ENCODE measurements at places on chromosomes 5 and 9.

GRCh38 chr5:59779453-59779852, 114.1 kb downstream of the PDE4D start:
- no peak for DNase-seq

GRCh38 chr5:168165977-168166376, 125.5 kb upstream of the WWC1 start:
- DNase-seq, result no peak

DNA sequence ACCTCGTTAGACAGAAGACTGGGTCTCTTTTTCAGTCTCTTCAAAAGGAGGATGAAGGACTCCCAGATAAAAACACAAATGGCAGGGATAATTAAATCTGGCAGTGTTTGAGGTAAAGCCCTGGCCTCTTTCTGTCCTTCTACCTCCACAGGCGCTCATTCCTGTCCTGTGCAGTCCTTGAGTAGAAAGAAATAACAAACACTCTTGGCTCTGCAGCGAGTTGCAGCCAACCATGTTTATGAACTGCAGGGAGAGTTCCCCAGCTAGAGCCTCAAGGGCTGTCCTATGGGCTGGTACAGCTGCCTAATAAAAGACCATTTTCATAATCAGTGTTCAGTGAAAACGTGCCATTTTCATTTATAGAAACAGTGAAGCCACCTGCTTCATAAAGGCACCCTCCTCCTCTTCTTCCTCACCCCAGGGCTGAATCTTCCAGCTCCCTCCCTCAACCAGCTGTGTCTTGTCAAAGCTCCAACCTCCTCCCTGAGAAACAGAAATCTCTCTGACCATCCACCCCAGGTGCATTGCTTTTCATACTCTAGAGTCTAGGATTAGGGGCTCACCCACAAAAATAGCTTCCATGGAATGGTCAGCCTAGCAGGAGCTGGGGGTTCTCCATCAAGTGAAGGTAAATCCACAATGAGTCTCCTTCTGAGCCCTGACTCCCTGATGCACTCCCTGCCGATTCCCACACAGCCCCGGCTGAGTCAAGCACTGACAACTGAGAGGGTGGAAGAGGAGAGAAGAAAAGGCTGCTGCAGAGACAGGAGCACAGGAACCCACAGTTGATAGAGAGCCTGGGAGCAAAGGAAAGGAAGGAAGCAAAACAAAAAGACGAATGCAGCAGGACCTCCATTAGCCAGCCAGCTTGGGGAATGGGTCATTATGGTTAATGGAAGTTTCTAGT, 150.7 kb downstream of the CMYA5 start:
- DNase-seq, result no peak

DNA sequence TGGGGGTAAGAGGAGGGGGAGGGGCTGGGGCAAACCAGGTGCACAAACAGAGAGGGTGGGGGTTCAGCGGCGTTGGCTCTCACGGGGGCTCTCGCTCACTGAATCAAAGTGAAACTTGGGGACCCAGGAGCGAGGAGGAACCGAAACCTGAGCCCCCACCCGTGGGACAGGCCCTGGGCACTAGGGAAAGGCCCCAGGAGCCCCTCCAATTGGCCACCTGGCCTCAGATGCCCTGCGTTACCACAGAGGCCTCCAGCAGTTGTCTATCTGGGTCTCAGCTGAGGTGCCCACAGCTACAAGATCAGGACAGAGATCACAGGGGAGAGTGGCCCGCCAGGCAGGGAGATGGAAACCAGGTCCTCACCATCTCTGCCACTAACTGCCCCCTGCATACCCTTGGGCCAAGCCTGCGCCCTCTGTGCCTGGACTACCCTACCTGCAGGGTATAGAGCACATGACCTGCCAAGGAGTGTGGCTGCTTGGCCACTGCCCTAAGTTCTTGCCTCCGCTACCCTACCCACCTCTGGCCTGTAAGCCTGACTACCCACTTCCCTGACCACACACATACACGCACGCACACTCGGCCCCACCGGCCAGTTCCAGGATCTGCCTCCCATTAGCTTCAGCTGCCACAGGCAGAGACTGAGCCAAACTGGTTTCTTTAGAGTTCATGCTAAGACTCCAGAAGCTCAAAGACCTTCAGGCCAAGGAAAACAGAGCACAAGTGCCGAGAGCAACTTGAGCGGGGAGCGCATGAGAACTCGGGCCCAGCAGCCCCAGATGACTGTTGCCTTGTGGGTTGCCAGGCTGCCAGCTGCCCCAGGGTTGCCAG, 39.9 kb downstream of the PAX5 start:
- DNase-seq, result no peak

DNA sequence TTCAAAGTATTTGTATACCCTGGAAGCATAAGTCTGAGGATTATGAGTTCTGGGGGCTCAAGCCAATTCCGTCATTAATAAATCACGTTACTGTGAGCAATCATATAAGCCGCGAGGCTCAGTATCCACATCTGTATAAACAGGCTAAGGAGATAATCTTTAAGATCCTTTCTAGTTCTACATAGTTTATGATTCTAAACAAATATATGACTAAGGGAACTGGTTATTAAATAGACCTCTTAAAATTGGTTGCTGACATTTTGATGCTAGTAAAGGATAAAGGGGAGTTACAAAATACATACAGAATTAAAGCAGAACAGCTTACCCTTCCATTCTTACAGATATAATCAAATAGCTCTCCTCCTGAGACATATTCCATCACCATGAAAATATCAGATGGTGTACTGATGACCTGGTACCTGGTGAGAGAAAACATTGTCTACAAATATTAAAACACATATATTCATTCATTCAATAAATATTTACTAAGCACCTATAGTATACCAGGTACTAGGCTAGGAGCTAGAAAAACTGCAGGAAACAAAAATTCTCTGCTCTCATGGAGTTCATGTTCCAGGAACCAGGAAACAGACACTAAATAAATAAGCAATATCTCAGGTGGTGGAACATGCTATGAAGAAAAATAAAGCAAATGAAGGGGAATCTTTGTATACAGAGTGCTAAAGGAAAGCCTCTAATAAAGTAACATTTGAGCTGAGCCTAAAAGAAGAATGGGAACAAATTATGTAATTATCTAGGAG, 19.5 kb upstream of the TTC33 start:
- no peak for DNase-seq

DNA sequence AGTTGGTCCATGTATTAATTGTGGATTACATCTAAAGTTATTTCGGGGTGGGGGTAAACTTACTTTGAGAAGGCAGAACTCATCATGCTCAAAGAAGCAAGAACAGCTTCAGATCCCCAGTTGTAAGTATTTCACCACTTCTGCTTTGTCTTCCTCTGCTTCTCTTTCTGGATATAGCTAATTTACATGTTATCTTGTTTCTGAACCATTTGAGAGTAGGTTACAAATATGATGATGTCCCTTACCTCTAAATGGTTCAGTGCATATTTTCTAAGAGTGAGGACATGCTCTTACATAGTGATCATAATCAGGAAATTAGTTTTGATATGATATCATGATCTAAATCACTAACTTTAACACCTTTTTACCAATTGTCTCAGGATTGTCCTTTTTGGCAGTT, 11.9 kb downstream of the TRIO start:
- DNase-seq, result no peak

DNA sequence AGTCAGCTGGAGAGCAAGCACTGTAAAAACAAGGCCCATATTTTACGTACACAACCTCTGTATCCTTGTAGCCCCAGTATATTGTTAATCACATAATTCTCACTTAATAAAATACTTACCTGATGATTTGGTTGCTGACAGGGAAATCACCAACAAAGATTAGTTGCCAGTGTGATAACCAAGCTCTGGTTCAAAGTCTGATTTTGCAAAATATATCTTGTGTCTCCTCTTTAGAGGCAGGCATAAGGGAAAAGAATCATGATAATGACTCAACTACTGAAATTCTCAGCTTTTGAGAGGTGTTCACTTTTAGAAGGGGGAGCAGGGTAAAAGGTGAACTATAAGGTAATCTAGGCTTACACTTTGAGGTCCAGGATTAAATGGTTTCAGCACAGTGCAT, 351.1 kb upstream of the CD180 start:
- DNase-seq, result no peak

- DNase-seq, result no peak
Measured at GRCh38 chr9:7366121-7366520, 433.5 kb downstream of the DMAC1 start.
